ENCODE measurements at places on chromosomes 11 and 22.

DNA sequence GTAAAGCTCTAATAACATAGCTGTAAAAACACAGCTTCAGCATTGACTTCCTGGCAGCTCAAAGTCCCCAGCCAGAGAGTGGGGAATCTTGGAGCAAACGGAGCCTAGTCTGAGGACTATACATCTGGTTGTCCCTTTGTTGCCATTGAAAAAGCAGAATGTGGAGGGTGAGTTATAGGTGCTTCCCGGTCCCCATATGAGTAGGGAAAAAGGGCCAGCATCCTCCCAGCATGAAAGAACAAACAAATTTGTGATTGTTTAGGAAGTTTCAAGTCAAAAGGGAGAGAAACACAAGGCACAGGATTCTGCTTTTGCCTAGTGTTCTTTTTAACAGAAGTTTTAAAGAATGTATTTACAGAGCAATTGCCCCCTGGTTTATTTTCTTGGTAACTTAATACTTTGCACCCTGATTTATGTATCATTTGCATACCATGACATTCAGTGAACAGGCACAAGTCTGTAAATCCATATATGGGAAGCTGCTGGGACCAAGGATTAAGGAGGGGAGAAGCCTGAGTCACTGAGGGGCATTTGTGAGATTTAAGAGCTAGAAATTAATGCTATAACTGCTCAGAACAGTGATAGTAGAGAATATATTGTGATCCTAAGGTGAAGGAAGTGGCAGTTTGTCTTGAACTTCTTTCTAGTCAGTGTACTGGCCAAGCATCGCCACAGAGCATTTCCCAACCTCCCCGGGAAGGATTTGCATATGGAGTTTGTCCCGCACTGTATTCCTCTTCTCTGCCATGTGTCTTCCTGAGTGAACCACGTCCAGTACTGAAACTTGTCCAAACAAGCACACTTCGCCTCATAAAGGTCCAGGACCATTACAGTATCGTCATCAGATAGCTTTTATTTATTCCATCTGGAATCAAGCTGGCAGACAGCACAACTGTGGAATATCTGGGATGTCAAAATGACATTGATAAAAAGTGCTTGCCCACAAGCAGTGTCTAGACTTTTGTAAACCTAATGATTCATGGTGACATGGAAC is 103.0 kb downstream of the DBX1 start:
- no peak for DNase-seq

- no peak for DNase-seq
These were observed 168.8 kb downstream of the BRD1 start for GRCh38 chr22:49658902-49659280.

DNA sequence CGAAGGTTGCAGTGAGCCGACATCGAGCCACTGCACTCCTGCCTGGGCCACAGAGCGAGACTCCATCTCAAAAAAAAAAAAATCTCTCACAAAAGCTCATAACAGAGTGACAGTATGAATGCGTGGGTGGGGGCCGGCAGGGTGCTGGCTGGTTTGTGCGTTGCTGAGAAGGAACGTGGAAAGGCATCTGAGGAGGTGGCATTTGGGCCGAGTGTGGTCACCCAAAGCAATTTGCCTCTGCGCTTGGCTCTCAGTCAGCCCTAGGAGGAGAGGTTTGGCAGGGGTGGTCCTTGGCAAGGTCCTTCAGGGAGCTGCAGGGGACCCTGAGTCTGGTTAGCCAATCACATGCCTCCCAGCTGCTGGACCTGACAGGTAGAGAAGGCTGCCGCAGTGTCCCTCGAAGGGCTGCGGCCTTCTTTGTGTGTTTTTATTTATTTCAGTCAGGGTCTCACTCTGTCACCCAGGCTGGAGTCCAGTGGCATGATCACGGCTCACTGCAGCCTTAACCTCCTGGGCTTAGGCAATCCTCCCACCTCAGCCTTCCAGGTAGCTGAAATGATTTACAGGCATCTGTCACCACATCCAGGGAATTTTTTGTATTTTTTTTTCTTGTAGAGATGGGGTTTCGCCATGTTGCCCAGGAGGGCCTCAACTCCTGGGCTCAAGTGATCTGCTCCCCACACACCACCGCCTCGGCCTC is 23.5 kb upstream of the OSBPL5 start:
- no peak for DNase-seq

DNA sequence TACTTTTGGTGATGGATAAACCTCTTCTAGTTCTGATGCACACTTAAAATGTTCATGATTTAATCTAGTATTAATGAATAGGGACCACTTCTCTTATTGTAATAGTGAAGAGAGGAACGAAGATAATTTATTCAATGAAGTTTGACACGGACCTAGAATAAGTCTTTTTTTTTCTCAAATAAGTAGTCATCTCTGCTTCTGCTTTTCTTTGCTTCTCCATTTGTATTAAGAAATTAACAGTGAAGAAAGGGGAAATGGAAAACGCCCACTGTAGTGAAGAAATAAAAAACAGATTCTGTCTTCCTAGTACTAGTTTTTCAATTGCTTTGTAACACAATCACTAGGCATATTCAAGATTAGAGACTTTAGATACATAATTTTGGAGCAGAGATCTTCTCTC is 73.0 kb downstream of the CD44 start:
- DNase-seq: no peak

DNA sequence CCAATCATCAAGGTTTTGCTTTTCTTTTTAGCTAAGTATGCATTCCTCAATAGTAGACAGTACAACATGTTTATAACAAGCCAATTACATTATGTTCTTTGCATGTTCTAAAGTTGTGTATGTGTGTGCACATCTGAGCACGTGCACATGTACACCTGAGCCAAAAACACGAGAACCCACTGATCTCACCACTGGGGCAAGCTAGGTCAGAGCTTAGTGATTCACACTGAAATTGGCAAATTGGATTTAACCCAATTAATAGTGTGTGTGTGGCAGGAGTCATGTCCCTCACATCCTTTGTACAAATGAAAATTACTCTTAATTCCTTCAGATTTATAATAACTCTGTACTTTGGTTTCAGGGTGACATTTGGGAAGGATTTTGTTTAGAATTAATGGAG is 145.7 kb upstream of the TEAD1 start:
- DNase-seq: no peak

- DNase-seq: peak; percentile 46
These were observed at the start of gene CDC42EP1 for GRCh38 chr22:37559901-37560607. TSS of gene CDC42EP1 (plus strand) at chr22:37560480. CDS start at chr22:37566350, 5,870 bp downstream.

GRCh38 chr11:74325649-74326645 is 14.5 kb upstream of the P4HA3 start:
- DNase-seq: peak; percentile 59

DNA sequence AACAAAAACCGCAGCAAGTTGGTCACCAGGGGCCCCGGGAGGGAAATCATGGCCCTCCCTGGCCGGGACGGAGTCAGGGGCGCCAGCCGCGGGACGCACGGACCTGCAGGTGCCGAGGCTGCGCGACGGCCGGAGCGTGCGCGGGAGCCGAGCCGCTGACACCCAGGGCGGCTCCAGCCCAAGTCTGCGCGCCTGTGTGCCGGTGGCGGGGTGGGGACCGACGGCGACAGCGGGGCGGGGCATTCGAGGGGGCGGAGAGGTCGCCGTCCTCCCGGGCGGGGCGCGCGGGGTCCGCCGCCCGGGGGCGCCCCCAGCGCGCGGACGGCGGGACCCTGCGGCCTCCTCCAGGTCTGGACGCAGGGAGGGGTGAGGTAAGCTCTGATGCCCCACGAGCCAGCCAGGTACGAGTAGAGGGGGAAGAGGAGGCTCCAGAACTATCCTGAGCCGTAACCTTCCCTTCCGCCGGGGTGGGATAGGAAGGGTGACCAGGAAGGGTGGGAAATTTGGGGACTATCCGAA is at the start of gene ESAM:
Gene ESAM (minus strand): TSS at position 186 of the 519 bp plus-strand sequence. CDS start 136 bp downstream, at position 50.
- no peak for DNase-seq

DNA sequence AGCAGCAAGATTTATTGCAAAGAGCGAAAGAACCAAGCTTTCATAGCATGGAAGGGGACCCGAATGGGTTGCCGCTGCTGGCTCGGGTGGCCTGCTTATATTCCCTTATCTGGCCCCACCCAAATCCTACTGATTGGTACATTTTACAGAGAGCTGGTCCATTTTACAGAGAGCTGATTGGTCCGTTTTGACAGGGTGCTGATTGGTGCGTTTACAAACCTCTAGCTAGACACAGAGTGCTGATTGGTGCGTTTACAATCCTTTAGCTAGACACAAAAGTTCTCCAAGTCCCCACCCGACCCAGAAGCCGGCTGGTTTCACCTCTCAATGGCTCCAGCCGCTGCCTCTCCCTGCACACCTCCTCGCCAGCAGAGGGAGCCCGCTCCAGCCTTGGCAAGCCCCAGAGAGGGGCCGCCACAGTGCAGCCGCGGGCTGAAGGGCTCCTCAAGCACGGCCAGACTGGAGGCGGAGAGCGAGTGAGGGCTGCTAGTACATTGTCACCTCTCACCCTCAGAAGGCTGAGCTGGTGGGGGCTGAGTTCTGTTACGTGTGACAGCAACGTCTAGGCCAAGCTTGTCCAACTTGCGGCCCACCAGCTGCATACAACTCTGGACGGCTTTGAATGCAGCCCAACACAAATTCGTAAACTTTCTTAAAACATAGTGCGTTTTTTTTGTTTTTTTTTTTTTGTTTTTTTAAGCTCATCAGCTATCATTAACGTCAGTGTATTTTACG is 8.7 kb downstream of the PTH start:
- DNase-seq: peak; percentile 12

DNA sequence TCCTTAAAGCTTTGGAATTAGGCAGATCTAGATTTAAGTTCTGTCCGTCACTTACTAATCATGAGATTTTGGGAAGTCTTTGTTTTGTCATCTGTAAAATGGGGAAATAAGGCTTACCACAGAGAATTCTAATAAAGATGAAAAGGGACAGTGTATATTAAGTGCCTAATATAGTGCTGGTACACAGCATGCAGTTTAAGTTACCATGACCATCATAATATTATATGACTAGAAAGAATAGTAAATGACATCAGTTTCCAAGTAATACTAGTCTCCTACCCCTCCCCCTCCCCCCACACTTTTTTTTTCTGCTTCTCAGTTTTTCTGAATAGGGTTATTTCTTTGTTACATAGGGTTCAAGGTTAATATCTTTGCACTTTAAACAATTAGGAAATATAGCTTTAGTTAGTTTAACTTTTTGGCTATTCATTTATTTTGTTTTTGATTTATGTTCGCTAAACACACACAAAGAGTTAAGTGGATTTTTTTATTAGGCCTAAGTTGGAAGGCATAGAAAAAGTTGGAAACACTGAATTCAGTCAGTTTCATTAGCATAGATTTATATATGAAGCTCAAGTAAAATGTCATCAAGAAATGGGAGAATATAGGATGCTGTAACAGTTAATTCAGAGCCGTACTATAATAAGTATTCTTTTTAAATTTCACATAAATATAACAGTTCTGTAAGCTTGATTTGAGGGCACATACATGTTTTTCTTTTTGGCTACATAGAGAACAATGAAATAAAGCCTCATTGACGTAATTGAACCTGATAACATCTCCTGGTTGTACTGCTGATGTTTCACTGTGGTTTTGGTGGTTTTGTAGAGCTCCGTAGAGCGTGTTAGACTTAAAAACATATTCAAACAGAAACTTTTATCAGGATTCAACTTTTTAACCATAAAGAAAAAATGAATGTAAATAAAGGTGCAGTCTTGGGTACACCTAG is 121.2 kb downstream of the PDE3B start:
- no peak for DNase-seq

- DNase-seq: no peak
These were observed 25.5 kb downstream of the CHORDC1 start for GRCh38 chr11:90197377-90197776.

- peak; percentile 49 for DNase-seq
These were observed 4.8 kb downstream of the SDF2L1 start for GRCh38 chr22:21646608-21647590.

DNA sequence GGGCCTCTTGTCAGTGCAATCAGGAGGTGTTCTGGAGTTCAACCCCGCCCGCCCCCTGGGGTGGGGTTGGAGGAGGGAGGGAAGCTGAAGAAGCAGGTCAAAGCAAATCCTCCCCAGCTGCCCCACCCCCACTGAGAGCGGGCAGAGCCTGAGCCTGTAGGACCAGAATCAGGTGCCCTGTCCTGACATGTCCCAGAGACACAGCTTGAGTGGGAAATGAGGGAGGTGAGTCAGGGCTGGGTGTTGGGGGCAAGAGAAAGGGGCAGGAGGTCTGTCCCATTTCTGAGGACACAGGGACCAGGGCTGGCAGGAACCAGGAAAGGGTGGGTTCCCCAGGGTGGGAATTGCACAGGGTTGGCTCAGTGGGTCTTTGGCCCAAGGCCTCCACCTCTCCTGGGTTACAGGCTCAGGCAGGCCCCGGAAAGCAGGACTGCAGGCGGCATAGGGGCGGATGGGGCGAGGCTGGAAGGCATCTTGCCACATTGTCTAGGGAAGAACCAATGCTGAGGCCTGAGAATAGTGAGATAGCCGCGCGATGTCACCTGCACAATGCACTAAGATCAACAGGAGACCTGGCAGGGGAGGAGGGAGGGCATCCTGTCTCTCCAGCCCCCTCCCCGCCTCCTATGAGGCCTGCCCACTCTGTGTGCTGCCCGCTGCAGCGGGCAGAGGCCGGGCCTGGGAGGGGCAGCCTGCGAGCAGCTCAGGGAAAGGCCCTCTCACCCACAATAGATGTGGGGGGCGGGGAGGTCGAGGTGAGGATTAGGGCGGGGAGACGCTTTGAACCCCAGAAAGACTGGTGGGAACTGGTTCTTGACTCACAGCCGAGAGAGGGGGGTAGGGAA is 32.4 kb downstream of the NECTIN1 start:
- no peak for DNase-seq

DNA sequence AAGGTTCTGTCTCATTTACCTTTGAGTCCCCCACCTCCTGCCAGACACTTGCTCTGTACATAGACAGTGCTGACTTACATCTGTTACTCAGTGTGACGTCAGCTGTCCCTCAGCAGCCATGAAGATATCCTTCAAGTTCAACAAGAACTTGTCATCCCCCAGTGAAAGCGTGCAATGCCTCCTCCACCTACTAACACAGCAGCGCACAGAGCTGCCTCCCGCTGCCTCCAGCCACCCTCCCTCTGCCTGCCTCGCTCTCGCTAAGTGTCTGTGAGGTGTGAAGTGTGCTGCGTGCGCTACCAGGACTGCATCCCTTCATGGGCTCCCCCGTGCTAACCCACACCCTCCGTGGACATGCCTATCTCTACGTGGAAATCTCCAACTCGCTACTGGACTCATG is 621.4 kb downstream of the BRD1 start:
- no peak for DNase-seq

DNA sequence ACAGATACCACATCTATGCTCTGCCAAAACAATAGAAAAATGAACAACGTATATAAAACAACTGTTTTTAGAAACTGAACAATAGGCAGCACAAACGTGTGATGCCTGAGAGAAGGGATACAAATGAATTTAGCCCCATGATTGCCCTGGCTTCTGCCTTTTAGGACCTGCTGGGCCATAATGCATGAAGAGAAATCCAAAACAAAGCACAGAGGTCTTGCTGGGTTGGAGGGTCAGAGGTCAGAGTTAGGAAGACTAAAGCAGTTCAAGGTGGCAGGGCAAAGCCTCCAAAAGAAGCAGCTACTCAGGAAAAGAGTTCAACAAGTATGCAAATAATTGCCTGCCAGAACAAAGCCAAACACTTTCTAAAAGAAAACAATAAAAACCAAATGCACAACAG is 138.5 kb downstream of the TTC28 start:
- no peak for DNase-seq

GRCh38 chr11:33480626-33481025 is 220.0 kb downstream of the C11orf91 start:
- DNase-seq: no peak
